ENCODE measurements at places on chromosomes 16 and 17.
A peak's percentile ranks its signal among the peaks of the same experiment; 100 is the strongest.

DNA sequence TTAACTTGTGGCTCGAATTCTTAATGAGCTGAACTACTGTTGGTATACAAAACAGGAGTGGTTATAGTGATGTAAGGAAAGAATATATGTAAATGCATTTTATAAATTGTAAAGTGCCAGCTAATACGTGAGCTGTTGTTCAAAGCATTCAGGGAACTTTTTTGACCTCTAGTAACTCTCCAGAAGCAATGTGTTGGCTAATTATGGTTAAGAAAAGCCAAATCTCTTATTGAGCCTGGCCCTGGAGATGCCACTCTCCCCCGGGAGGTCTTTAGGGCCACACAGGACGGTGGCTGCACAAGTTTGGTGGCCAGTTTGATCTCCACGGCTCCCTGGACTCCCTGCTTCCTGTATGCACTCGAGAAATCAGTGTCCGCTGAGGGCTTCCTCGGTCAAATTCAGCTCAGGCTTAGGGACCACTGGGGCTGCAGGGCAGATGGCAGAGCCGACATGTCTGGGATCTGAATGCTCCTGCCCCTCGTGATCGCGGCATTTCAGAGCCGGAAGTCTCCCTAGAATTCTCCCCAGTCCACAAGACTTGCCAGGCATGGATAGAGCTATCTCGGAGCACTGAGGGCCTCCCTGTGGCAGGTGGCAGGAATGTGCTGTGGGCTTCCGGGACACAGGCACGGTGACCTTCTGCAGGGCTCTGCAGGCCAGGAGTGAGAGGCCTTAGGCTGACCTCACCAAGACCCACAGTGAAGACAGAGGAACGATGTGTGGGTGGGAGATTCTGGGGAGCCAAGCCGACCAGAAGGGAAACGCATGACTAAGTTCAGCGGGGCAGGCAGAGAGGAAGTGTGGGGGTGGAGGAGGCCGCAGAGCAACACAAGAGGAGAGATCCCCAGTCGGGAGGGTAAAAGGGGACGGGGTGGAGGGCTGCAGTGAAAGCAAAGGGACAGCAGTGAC, 18.6 kb upstream of the PITPNM3 start:
- no peak for DNase-seq

DNA sequence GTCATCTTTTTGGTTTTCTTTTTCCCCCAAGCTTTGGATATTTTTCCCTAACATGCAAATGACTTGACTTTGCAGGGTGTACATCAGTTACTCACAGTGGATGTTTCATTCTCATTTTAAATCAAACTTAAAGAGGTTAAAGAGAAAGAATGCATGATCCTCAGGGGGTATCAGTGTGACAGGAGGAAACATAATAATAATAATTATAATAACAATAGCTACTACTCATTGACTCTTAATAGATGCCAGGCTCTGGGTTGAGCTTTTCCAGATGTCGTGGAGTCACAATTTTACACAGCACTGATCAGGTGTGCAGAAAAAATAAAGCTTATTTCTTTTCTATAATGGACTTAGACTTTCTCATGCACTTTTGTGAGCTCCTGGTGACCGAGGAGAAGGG, 157.2 kb upstream of the CACNG3 start:
- no peak for DNase-seq

DNA sequence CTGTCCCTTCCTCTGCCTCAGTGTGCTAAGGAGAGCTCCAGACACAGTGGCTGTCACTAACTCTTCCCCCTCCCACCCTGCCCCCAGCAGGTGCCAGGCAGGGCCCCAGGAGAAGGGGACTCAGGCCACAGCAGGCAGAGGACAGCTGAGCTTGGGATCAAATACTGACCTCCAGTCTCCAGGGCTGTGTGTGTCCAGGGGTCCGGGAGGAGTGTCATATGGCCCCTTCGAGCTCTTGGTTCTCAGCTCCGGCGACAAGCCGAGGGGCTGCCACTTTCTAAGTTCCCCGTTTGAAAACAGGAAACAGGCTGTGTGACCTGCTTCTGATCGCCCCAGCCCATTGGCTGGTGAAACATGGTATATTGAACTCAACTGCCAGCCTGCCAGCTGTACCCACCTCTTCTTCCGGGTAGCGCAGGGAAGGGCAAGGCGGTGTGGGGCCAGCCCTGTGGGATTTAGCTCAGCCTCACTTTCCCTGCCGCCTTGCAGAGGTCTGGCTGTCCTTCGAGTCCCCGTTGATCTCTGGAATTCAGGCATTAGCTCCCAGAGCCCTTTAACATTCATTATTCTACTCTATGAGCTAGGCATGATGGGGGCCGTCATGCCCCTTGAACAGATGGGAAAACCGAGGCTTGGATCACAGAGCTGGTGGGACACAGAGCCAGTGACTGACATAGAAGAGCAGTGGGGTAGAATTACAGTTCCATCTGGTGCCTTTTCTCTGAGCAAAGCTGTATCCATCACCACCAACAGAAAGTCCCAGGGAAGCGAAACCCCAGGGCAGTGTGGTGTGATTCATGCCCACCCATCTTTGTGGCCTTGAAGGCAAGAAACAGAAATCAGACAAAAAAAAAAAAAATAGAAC, at the start of gene SNX20:
TSS of gene SNX20 (minus strand) at position 292 of the 865 bp plus-strand sequence. CDS start 3,786 bp downstream, outside the sequence.
- peak; percentile 46 for DNase-seq

DNA sequence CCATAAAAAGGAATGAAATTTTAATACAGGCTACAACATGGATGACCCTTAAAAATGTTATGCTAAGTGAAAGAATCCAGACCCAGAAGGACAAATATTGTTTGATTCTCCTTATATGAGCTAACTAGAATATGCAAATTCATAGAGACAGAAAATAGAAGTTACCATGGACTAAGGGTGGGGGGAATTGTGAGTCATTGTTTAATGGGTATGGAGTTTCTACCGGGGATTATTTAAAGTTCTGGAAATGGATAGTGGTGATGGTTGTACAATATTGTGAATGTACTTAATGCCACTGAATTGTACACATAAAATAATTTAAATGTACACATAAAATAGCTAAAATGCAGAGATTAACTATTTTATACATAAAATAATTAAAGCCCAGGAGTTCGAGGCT, 9.2 kb upstream of the MYO18A start:
- DNase-seq = no peak

DNA sequence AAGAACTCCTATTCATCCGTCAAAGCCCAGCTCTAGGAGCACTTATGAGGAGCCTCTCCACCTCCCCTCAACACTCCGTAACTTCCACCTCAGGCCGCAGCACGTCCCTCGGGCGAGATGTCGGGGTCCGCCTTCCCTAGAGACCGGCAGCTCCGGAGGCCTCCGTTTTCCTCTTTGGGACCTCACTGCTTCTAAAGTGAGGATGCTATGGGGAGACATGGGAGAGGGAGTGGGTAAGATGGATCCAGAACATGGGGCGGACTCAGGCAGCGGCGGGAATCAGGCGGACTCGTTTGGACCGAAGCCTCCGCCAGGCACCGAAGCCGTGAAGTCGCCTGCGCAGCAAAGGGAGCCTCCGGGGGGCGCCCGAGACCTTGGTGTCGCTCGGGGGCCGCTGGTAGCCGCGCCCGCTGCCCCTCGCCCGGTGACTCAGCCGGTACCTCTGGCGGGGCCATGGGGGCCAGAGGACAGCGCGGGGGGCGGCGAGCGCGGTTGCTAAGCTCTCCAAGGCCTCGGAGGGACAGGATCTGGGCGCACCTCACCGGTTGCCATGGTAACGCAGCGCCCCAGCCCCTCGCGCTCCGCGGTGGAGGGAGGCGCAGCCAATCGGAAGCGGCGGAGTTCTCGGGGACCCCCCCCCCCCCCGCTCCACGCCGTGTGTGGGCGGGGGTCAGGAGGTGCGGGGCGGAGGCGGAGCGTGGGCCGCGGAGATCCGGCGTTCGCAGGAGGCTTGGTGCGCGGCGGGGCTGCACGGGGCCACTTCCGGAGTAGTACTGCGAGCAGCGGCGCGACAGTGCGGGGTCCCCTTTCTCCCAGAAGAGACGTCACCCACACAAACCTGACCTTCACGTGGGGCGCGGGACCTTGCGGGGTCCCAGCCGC, 1.3 kb upstream of the HIC1 start:
- peak; percentile 76 for DNase-seq

GRCh38 chr16:84042308-84042878, at the start of gene SLC38A8:
TSS of gene SLC38A8 (minus strand) at chr16:84042795. CDS start at chr16:84042157, 638 bp downstream.
- DNase-seq = no peak

- DNase-seq = no peak
Observed at GRCh38 chr17:11298401-11298800, 57.4 kb downstream of the SHISA6 start.

DNA sequence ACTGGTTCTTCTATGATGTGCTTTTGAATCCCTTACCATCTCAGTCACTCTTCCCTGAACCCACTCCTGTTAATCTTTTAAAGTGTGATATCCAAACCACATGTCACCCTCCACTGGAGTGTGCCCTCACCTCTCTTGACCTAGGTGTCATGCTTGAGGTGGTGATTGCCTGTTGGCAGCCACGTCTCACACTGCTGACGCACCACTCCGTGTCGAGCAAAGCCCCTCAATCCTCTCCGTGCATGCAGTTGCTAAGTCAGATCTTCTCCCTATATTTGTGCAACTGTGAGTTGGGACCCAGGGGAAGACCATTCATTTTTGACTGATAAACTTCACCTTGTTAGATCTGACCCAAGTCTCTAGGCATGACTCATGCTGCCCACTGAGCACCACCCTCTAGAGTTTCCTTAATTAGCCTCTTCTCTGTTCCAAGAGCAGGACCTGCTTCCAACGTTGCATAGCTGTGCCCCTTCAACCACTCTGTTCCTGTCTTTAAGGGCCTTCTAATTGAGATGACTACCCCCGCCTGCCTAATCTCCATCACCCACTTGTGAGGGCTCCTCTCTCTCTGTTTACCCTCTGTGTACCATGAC, 2.7 kb downstream of the MYH13 start:
- DNase-seq = no peak

DNA sequence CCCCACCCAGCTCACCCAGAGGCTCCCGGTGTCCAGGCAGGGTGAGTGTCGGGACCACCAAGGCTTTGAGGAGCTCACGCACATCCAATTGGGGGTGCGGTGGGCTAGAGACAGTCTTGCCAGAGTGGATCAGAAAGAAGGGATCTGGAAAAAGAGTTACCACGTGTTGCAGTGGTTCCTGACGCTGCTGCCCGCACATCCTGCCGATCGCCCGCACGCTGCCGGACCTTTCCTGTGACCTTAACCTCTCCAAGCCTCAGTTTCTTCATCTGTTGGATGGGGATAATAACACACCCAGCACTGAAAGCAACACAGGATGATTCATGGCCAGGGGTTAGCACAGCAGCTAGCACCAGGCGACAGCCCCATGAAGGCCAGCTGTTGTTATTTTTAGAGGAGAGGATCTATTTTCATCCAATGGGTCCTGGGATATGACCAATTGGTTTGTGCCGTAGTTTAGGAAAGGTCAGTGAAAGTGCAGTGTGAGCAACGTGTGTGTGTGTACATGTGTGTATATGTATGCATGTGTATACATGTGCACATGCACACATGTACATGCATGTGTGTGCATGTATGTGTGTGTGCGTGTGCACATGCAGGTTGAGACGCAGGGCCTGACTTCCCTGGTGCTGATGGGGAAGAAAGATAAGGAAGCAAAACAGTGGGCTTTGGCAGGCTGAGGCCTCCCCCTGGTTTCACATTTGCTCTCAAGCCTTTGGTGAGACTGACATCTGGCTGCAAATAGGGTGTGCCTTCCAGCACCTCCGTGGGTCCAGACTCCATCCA, 2.5 kb downstream of the ITGAX start:
- no peak for DNase-seq

DNA sequence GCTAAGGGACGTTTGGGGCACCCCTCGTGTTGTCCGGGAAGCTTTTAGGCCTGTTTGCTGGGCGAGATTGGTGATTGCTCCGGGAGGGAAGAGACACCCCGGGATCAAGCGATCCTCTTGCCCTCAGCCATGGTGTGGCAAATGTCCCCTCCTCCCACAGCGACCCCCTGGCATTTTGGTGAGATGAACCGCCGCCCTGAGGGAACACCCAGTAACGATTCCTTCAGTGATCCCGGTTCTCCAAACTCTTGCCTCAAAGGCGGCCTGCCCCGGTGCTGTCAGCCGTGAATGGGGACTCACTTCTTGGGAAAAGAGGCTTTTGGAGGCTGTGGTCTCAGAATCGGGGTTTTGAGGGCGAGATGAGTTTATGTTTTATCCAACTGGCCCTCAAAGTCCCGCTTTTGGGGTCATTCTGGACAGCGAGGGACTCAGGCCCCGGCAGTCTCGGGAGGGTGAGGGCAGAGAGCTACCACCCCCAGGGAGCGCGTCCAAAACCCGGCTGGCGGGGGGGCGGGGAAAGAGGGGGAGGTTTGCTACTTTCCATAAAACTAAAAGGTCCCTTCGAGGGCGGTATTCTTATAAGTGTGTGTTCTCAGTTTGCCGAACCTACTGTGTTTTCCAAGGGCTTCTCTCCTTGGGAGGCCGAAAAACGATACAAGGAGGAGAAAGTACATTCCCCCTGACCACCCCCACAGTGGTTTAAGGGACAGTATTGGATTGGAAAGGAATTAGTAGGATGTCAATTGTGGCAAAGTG, 232.7 kb downstream of the MRTFB start:
- DNase-seq = peak; percentile 31

DNA sequence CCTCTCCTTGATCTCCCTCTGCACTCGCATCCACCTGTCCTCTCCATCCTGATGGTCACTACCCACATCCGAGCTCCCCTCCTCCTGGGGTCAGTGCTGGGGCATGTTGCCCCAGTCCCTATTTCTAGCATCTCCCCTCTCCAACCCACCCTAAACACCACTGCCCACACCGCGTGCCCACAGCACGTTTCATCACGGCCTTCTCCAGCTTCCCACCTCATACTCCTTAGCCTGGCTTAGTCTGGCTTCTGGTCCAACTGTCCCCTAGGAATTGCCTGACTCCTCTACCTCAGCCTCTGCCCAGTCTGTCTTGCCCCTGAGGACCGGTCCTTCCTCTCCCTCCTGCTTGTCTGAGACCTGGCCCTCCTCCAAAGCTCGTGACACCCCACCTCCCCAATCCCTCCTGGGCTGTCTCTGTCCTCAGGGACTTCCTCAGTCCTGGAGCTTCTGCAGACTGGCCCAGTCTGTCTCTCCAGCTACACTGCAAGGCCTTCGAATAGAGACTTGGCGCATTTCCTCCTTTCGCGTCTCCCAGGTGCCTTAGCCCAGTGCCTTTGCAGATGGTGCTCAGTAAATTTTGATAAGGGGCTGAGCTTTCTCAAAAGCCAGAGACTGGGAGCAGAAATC, 4.9 kb downstream of the ALOX15 start:
- no peak for DNase-seq

DNA sequence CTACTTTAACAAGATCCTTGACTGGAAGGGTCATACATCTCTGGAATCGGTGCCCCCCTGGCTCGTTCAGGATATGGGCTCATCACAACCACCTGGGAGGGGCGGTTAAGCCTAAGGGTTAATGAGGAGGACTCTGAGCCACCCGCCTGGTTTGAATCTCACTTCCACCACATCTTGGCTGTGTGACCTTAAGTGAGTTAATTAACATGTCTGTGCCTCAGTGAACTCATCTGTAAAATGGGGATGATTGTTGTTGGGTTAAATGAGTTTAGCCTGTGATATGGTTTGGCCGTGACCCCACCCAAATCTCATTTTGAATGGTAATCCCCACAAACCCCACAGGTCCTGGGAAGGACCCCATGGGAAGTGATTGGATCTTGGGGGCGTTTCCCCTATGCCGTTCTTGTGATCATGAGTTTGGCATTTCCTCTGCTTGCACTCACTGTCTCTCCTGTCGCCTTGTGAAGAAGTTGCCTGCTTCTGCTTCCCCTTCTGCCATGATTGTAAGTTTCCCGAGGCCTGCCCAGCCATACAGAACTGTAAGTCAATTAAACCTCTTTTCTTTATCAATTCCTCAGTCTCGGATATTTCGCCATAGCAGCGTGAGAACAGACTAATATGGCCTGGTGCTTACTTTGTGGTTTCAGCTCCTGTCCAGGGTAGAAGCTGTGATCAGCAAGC, 214.0 kb upstream of the CIBAR2 start:
- no peak for DNase-seq

GRCh38 chr17:64388961-64389565, 1.6 kb downstream of the PECAM1 start:
- no peak for DNase-seq

- peak; percentile 79 for DNase-seq
Observed at GRCh38 chr17:76736349-76737081, 616 bp downstream of the SRSF2 start.
